DMS79 treated with DMSO at 0.1 percent for 48 hours (cell line): ENCODE measurements at places on chromosomes 7 and 10.

DNA sequence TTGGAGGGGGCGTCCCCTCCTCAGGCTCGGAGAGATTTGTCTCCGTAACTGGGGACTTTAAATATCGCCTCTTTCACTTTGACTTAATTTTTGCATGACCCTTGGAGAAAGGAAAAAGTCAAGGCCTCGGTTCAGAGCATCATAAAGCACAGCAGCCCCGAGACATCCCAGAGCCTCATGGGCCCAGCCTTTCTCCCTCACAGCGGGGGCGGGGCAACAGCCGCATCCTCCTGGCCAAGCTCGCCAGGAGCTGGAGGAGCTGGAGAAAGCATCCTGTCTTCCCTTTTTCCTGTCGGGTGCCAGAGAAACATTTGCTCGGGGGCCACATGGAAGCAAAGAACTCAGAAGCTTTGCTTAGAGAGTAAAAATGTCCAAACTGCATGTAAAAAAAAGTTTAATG is 43.6 kb upstream of the DPYSL4 start:
- DNase-seq, result no peak

GRCh38 chr7:111990643-111991042 is 215.6 kb downstream of the DOCK4 start:
- no peak for DNase-seq

DNA sequence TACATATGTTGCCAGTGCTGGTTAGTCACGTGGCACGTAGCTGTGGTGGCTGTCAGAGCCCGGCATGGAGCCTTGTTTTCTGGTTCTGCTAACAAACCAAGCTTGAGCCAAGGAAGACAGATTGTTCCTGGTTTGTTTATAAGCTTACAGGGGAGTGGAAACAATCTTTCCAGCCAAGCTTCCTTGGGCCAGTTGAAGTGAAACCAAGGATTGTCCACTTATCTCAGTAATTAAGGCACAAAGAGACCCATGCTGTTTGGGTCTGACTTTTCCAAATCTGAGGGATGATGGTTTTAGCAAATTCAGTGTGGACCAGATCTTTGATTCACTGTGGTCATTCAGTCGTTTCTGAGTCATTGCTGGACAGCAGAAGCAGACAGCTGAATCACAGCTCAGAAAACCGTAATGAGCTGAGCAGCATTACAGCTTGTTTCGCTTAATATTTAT is 297.3 kb upstream of the COBL start:
- DNase-seq, result no peak

DNA sequence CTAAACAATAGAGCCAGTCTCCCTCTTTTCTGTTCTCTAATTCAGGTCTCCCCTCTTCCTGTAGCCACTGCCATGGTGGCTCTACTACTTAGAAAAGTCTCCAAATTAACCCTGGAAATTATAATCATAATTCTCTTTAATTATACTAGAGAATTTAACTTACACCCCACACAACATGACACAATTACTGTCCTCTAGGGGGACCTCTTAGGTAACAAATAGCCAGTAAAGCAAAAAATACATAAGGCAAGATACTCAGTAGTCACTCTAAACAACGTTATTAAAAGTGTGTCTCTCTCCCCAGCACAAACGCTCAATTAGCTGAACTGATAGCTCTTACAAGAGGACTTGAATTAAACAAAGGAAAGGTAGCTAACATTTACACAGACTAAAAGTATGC is 44.3 kb upstream of the ZNF107 start:
- no peak for DNase-seq

DNA sequence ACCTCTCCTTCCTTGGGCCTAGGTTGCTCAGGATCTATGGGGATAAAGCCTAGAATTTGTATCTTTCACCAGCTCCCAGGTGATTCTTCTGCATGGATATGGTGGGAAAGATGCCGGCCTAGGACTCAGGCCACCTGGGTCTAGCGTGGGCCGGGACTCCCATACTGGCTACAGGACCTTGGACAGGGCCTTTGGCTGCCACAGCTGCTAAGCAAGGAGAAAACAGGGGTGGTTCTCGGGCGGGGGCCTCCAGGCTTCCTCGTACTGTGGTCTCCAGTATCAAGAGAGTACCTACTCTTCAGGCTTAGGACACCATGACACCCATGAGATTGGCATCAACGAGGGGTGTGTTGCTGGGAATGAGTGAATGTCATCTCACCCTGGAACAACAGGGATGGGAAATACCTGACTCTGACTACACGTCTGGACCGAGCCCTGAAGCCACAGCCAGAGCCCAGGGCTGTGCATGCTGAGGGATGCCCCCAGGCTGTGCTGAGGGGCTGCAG is 120.3 kb upstream of the ADAM12 start:
- DNase-seq, result no peak

- DNase-seq, result no peak
Observed at GRCh38 chr10:30207485-30208052, 141.5 kb downstream of the MTPAP start.

GRCh38 chr7:151940048-151940811 is 16.0 kb upstream of the GALNTL5 start:
- no peak for DNase-seq

- DNase-seq, result no peak
Observed at GRCh38 chr10:6128591-6129251, 39.9 kb downstream of the RBM17 start.

- DNase-seq, result no peak
Observed at GRCh38 chr7:4299431-4299830, 382.7 kb upstream of the FOXK1 start.

- DNase-seq, result peak; percentile 80
Observed at GRCh38 chr7:1054861-1055450, 10.6 kb downstream of the GPR146 start.

DNA sequence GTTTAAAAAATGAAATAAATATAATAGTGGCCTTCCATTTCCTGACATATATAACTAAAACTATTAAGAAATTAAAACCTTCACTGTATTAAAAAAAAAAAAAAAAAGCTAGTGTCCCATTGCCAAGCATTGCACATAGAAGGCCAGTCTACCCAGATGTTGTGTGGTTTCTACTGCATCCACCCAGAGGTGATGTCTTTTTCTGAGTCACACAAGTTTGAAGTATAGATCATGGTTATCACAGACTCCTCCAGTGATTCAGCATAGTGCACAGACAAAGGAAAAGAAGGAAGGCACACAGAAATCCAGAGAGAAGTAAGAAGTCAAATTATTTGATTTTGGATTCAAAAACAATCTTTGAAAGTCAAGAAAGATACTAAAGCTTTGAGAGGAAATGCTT is 429.0 kb downstream of the ETV1 start:
- no peak for DNase-seq

GRCh38 chr7:128381161-128381821 is 19.8 kb upstream of the PRRT4 start:
- no peak for DNase-seq

DNA sequence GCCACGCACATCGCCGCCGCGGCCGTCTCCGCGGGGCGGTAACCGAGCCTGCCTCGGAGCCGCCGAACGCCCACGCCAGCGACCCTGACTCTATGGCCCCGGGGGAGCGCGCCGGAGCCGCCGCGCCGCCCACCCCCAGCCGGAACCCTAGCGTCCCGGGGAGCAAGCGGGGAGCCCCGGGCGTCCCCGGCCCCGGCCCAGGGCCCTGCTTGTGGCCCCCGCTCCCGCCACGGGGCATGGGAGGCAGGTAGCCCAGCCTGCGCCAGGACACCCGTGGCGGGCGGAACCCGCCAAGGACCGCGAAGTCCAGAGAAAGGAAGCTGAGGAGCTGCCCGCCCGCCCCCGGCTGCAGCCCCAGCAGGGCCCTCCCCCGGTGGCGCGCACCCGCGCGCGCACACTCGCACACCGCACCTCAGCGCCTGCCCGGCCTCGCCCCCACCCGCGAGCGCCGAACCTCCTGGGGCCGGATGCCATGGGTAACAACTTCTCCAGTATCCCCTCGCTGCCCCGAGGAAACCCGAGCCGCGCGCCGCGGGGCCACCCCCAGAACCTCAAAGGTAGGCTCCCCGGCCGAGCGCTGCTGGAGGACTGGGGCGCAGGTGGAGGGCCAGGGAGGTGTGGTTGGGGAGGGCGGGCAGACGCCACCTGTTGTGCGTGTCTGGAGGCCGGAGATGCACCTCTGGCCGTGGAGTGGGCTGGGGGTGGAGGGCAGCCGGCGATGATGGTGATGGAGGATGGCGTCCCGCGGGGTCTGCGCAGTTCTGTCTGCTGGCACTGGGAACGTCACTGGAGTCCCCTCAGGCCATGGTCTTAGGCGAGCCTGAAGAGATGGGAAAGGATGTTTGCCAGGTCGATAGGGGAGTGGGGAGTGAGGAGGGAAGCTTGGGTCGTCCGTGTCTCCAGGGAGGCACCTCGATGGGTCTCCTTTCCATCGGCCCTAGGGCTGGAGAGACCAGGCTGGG is 692 bp downstream of the NEURL1 start:
- no peak for DNase-seq

DNA sequence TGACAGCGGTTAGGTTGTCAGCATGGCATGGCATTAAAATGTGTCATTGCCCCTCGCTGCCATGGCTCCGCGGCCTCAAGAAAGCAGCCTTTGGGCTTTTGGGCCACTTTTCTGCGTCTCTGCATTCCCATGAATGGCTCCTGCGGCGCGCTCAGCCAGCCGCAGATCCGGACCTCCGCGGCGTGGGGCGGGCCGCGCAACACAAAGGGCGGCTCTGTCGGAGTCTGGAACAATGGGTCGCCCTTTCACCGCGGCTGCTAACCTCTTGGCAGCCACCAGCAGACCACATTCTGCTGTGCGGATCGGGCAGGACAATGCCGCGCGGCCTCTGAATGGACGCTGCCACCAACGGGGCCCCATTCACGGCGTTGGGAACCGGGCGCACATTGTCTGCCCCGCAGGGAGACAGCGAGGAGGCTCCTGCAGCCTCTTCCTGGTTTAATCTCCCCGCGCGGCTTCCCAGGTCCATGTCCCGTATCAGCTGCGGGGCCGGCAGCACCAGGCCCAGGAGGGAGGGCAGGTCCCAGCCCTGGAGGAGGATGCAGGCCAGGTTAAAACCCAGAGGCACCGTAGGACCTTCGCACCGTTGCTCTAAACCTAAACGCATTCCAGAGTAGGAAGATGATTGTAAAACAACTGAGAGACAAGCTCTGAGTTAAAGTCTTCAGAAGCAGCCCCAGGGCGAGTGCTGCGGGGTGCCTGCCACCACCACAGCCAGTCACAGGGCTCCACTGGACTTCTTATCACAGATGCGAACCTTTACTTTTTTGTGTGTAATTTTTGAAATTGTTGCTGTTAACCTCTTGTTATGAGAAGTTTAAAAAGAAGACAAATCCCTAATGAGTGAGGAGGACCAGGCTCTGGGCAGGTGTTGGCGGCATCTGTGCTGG is 71.6 kb downstream of the NKX6-2 start:
- no peak for DNase-seq

DNA sequence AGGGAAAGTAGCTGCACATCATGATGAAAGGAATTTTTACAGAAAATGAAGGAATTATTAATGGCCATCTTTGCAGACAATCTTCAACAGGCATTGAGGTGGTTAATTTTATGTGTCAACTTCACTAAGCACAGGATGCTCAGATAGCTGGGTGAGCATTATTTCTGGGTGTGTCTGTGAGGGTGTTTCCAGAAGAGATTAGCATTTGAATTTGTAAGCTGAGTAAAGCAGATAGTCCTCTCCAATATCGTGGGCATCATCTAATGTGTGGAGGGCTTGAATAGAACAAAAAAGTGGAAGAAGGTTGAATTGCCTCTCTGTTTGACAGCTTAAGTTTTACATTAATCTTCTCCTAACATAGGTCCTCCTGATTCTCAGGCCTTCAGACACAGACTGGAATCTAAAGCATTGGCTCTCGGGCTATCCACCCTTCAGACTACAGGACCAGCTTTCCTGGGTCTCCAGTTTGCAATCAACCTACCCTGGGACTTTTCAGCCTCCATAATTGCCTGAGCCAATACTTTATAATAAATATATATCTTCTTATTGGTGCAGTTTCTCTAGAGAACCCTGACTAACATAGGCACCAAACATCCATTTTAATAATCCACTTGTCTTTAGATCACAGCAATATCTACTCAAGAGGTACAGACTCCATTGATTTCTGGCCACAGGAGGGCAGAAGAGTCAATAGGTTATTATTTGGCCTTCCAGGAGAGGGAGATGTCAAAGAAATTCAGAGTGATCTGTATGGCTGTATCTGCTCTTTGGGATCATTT is 10.5 kb upstream of the CRPPA start:
- no peak for DNase-seq

DNA sequence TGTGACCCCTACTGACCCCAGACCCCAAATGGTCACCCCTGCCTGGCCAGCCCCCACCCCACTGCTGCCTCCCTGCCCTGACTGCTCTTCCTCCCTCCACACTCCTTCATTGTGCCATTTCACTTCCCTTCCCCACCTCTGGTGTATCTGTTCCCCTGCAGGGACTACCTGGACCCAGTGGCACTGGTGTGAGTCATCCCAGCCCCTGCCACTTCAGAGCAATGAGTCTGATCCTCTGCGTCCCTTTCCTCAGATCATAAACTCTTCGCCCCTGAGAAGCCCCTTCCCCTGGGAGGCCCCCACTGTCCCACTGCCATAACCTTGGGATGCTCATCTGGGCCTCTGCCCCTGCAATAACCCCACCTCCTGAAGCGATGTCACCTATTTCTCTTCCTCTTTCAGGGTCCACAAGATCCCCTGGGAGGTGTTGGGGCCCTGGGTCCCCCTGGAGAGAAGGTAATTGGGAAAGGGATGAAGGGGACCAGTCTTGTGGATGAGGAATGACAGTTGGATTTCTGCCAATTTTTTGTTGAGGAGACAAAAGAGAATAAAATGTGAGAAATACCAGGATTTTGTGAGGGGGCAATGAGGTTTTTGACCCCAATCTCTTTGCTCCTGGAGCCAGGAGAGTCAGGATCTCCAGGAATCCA is 19.1 kb upstream of the VOPP1 start:
- DNase-seq, result no peak

DNA sequence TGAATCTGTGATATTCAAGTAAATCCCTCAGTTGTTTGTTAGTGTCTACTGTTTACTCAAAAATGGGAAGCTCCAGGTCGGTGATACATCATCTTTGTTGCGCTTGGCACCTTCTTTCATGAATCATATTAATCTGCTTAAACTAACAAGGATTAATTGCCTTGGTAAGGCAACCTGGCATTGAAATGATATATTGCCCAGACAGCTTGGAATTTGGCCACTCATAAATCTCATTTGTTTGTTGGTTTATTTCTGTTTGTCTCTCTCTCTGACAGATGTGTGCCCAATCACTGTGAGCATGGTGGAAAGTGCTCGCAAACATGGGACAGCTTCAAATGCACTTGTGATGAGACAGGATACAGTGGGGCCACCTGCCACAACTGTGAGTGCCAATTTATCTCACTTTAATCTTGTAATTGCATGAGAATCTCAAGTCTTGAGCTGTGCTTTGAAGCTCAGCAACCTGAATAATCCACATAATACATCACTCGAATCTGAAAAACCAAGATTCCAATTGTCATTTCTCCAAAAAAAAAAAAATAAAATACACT is 1104.8 kb upstream of the C7orf33 start:
- DNase-seq, result no peak

- DNase-seq, result no peak
Observed at GRCh38 chr7:142337054-142338001, 79.5 kb upstream of the PRSS58 start.

- DNase-seq, result no peak
Observed at GRCh38 chr10:3361640-3362039, 189.1 kb upstream of the PITRM1 start.
